ENCODE measurements at places on chromosomes 2 and 18.

DNA sequence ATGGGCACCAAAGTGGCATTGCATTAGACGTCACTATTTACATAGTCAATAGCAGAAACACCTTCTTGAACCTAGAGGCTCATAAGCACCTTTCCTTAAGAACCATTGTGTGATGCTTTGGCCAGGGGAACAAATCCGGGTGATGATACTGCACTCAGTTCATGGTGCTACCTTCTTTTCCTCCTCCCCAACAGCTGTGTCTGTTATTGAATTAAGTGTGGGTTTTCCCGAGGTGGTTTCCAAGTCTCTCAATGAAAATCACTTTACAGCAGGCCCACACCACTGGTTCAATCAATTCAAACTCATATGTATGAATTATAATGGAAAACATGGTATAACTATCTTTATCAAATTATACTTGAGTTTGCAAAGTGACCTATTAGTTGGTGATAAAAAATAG is 9.3 kb upstream of the EFEMP1 start:
- DNase-seq, result no peak

DNA sequence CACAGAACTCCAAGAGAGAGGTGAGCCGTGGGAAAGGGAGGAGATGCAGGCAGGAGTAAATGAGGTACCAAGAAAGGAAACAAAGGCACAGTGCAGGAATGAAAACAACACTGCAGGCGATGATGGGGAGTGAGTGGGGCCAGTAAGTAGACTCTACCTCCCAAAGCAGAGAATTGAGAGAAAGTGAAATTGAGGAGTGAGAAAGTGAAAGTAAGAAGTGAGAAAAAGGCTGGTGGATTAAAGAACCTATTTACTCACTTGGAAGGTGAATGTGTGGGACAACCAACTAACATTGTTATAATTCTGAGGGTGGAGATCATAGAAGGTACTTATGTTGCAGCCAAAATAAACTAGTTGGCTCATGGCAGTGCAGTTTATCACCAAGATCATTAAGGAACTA is 193.1 kb upstream of the TMEM200C start:
- DNase-seq, result no peak

GRCh38 chr18:58046794-58047555 is 2.9 kb downstream of the NEDD4L start:
- no peak for DNase-seq

GRCh38 chr2:191917967-191918651 is 71.2 kb upstream of the CAVIN2 start:
- no peak for DNase-seq

DNA sequence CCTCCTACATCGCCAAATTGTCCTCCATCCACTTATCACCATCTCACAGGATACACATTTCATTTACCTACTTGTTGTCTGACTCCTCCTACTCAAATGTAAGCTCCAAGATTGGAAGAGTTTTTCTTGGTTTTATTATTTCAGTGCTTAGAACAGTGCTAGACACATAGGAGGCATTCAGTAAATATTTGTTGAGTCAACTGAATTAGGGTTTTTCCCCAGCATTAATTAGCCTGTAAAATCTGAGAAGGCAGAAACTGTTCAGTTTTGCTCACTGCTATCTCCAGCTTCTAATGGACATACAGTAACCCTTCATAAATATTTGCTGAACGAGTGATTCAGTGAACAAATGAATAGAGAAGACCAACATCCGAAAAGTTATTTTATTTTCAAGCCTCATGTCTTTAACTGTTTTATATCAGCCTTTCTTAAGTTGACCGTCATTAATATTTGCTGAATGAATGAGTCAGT is 800 bp downstream of the TTC21B start:
- DNase-seq, result no peak

GRCh38 chr2:112698834-112699515 is 21.8 kb upstream of the NT5DC4 start:
- DNase-seq, result no peak

DNA sequence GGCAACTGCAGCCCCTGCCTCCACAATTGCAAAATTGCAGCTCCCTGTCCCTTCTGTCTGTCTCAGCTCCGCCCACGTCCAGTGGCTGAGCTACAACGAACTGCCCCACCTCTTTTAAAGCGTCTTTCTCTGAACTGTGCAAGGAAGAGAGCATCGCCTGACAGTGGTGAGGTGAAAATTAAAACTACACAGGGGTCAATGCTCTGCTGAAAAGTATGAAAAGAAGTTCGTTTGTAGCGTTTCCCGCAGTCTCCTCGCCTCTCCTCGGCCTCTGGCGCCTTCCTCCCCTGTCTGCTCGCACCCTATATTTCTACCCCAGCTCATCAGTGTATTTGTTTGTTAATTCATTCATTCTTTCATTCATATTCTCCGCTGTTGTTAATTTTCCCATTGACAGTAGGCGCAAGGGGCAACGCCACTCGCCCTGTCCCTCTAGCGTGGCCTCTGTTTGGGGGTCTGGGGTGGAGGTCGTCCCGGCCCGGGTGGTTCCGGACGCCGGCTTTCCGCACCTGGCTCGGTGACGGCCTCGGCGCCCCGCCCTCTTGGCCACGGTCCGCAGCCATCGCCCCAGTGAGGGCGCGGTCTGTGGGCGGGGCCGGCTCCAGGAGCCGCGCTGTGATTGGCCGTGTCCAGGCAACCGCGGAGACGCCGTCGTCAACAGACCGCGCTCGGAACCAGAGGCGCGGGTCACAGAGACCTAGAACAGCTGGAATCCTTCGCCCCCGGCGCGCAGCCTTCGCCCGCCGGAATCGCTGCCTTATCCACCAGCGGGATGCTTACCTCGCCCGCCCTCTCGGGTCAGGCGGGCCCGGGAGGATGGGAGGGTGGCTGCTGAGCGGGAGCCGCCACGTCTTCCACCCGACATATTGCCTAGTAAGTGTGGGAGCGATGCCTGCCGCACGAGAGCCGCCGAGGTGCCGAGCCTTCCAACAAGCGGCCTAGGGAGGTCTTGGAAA is at the start of gene VWA3B:
VWA3B (plus strand) TSS at position 677 of the 956 bp plus-strand sequence. CDS start 5,926 bp downstream, outside the sequence.
- peak; percentile 77 for DNase-seq

- no peak for DNase-seq
Measured at GRCh38 chr2:120783969-120784372, 48.3 kb downstream of the GLI2 start.

DNA sequence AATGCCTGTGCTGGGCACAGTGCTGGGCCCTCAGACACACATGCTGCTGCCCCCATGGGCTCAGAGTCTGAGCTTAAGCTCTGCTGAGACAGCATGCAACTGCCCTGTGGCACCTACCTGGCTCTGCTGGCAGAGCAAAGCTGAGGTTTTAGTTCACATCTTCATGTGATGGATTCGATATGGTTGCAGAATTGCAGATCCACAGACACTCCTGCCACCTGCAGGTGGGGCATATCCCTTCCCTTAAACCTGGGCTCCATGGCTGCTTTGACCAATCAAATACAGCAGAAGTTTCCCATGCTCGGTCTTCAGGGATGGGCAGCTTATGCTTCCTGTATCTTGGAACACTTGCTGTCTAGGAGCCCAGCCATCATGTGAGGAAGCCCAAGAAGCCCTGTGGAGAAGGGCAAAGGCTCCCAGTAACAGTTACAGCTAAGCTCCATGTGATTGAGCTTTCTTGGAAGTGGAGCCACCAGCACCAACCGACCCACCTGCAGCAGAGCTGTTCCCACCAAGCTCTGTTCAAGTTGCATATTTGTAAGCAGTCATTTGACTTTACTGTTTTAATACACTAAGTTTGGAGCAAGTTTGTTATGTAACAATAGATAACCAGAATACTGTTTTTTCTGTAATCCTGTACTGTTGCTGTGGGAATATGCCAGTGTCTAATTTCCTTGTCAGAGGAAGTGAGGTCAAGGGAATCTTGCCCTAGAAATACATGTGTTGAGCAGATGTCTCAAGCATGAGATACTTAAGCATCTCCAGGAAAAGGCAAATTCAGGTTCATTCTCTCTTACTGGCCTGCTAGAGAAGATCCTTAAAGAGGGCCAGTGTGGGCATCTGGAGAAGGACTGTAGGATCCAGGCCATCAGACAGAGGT is 79.3 kb downstream of the SH3RF3 start:
- no peak for DNase-seq

GRCh38 chr2:189527812-189528592 is 52.6 kb downstream of the SLC40A1 start:
- DNase-seq, result no peak

GRCh38 chr18:9365406-9365805 is 30.8 kb downstream of the TWSG1 start:
- no peak for DNase-seq

GRCh38 chr2:231883468-231883881 is 42.7 kb downstream of the NPPC start:
- no peak for DNase-seq

DNA sequence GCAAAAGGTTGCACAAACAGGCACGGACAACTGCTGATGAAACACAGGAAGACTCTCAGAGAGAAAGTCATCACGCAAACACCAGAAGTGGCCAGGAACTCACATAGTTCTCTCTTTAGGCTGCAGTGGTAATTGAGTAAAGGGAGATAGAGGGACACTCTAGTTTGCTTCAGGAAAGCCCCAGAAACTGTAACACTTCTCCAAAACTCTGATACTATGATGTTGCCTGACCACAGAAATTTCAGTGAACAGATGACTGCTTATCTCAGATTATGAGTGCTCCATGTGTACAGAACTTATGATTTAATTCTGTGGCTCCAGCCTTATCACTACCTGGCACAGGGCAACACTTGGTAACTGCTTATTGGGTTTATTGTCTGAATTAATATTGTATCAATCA is 311.5 kb upstream of the GYPC start:
- DNase-seq, result no peak

DNA sequence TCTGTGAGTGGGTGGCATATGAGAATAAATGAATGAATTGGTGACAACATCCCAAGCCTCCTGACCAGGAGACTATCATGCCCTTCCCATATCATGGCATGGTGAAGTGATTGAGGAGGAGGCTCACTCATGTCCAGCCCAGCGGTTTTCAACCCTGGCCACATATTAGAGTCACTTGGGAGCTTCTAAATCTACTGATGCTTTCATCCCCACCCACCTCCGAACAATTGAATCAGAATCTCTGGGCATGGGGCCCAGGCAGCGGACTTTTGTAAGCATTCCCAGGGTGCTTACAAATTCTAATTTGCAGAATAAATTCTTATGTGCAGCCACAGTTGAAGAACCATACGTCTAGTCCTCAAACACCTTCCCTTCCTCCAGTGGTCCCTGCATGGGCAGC is 81.7 kb upstream of the SEC11C start:
- no peak for DNase-seq

DNA sequence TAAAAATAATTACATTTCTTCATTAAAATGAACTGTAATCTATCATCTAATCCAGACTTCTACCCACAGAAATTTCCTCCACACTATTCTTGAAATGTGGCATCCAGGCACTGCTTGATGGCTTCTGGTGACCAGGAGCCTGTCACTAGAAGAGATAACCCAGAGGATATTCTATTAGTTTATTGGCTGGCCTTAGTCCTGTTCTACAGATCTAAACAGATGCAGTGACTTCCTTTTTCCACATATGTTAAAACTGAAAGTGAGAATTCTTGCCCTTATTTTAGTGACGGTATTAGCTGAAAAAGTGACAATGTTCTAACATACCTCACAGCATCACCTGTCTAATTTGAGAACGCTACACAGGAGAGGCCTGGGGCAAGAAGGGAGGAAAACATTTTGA is 775.4 kb downstream of the TSN start:
- DNase-seq, result no peak

DNA sequence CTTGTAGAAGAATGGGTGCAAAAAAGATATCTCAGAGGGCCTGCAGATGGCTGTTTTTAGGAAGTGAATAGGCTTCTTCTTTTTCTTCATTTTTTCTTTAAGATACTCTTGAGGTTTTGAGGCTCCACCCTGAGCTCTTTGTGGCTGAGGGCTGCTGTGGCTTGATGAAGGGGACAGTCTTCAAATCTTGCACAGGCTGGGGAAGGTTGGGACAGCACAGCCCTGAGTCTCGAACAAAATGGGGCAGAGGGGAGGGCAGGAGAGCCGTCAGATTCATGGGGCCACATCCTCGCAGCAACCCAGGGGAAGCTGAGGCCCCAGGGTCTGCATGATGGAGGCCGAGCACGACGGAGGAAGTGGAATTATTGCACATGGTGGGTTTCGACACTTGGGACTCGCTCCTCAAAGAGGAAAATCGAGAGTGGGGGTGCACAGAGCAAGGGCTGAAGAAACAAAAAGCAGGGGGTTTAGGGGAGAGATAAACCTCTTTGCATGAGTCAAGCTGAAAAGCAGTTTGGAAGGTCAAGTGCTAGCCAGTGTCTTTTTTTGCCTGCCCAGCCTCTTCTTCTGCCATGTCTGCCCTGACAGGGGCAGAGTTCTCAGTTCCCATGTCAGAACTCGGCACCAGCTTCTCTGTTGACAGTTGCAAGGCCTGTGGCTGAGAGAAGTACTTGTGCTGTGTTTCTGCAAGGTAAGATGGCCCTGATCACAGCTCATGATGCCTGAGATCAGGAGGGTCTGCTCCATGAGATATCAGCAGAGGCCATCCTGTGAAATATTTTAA is 19.5 kb downstream of the INPP4A start:
- DNase-seq, result no peak

GRCh38 chr18:43866696-43867095 is 589.4 kb upstream of the SYT4 start:
- DNase-seq, result no peak

DNA sequence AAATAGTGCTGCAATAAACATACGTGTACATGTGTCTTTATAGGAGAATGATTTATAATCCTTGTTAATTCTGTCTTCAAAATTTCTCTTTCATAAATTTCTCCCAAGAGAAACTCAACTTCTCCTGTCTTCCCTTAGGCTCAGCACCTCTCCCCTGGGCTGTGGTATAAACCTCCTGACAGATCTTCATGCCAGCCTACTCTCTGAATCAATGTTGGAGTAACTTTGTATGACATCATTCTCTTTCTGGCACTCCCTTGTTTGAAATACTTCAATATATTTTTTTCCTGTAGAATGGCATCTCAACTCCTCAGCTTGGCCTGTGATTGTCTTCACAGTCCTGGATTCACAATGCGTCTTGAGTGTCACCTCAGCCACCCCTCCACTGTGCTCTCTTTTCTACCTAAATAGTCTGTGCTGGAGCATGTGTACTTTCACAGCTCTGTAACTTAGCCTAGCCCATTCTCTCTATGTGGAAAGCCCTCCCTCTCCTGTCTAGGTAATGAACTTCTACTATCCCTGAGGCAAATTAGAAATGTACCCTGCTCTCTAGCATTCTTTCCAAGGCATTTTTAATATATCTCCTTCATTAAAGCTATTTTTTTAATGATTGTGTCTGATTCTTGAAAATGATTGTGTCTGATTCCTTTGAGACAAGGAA is 649.9 kb upstream of the FANCL start:
- DNase-seq, result no peak

DNA sequence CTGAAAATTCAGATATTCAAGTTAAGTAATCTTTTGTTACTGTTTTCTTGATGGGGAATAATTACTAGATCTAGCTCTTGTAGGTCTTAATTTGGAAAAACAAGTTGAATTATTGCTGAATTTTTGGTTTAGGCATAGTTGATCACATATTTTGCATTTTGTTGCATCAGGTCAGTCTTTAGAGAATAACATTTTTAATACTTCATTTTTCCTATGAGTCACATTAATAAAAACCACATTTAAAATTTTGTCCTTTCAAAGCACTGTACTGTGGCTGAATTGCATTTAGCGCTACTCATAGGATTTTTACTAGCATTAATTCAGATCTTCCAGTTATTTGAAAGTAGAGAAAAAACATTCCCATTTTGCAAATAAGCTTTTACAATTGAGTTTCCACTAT is 23.2 kb downstream of the MAP4K4 start:
- no peak for DNase-seq

Data from CD4-positive, alpha-beta T cell treated with Interleukin-15 for 1 hour (primary cell).